ENCODE measurements at places on chromosomes 1 and 21.

GRCh38 chr1:206911064-206911663, 10.6 kb downstream of the FCMR start:
- peak; percentile 65 for DNase-seq

DNA sequence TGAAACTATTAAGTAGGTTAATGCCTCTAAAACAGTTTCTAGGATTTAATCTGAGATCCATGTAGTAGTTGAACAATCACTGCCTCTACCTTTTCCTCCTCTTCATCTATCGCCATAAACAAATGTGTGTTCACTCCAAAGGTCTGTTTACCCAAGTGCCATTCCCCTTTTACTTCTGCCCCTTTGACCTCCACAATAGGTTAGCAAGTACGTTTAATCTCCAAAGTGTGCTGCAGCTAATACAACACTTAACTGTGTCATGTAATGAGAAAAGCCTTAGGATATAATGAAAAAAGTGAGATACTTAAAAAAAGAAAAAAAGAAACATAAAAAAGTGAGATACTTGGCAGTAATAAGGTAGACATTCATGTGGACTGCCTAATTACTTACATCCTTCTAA, 28.2 kb downstream of the GPBP1L1 start:
- no peak for DNase-seq

GRCh38 chr1:113998361-113998760, 19.1 kb downstream of the OLFML3 start:
- no peak for DNase-seq

GRCh38 chr1:11448373-11449099, 30.4 kb upstream of the DISP3 start:
- no peak for DNase-seq

- DNase-seq = no peak
Measured at GRCh38 chr1:39733161-39733560, 5.5 kb upstream of the PPIE start.

GRCh38 chr1:25062621-25063255, 132.7 kb upstream of the RUNX3 start:
- DNase-seq = no peak

- no peak for DNase-seq
Measured at GRCh38 chr1:164699815-164700491, 141.0 kb downstream of the PBX1 start.

GRCh38 chr1:5504364-5504740, 487.9 kb downstream of the NPHP4 start:
- DNase-seq = no peak

GRCh38 chr1:185568155-185569123, 165.8 kb upstream of the HMCN1 start:
- DNase-seq = peak; percentile 35

DNA sequence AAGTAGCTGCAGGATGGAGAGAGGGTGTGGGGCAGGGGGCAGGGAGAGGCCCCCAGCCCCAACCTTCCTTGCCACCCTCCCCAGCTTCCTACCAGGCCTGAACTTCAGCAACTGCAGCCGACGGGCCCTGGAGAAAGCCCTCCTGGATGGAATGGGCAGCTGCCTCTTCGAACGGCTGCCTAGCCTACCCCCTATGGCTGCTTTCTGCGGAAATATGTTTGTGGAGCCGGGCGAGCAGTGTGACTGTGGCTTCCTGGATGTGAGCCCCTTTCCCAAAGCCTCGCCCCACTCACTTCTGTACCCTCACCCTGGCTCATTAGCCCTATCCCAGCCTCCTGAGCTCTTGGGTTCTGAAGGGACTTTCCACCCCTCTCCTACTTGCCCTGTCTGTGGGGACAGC, 6.0 kb downstream of the ADAM15 start:
- no peak for DNase-seq

DNA sequence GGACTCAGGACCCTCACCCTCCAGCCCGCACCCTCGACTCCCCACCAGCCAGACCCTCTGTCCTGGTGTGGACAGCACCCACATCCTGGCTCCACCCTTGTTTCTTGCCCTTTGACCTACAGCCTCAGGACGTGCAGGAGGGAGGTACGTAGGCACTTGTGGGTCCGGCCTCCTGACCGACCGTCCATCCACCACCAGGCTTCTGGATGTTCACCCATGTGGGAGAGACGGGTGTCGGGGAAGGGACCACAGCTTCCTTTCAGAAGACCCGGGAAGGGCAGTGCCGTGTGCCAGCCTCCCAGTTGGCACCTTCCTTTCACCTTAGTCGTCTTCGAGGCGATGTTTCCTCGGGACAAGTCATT, 61.4 kb downstream of the PRKCZ start:
- no peak for DNase-seq

GRCh38 chr1:113401067-113401466, 10.8 kb downstream of the MAGI3 start:
- DNase-seq = no peak

GRCh38 chr21:43355266-43355924, 71.5 kb downstream of the SIK1 start:
- no peak for DNase-seq

DNA sequence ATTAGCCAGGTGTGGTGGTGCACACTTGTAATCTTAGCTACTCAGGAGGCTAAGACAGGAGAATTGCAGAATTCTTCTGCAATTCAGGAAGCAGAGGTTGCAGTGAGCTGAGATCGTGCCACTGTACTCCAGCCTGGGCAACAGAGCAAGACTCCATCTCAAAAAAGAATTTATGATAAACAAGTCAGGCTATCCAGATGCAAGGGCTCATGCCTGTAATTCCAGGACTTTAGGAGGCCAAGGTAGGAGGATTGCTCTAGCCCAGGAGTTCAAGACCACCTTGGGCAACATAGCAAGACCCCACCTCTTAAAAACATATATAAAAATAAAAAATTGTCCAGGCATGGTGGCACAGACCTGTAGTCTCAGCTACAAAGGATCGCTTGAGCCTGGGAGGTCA, 10.5 kb upstream of the CBR3 start:
- DNase-seq = no peak

- DNase-seq = no peak
Measured at GRCh38 chr1:41539999-41540398, 55.5 kb upstream of the EDN2 start.

DNA sequence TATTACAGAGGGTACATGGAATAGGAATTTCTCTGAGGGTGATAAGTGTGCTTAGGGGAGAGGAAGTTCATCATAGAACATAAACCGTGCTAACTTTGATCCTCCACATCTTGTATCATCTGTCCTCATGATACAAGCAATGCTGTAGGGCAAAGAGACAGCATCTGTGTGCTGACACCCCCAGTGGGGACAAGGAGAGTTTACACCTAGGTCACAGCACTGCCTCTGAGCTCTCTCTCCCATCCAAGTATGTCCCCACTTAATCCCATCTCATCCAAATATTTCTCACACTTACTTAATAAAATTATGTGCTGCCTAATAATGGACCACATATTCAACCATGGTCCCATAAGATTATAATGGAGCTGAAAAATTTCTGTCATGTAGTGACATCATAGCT, 4.3 kb upstream of the TEDDM1 start:
- no peak for DNase-seq

GRCh38 chr1:36342426-36343185, 19.2 kb upstream of the EVA1B start:
- DNase-seq = no peak

DNA sequence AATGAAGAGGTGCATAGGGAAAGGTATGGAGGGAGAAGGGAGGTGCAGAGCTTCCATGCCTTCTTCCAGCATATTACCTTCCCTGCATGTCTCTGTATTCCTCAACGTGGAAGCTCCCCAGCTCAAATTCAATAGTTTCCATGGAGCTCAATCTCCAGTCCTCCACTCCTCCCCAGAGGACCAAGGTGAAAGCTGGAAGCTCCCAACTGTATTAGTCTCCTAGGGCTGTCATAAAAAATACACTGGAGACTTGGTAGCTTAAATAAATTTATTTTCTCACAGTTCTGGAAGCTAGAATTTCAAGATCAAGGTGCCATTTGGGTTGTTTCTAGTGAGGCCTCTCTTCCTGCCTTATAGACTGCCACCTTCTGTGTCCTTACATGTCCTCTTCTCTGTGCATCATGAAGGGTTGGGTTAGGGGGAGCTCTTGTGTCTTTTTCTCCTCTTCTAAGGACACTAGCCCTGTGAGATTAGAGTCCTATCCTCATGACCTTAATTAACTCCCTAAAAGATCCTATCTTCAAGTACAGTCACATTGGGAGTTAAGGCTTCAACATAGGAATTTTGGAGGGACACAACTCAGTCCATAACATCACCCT, 21.9 kb upstream of the RABGGTB start:
- DNase-seq = no peak

GRCh38 chr1:3745590-3746381, 6.5 kb upstream of the CCDC27 start:
- no peak for DNase-seq

DNA sequence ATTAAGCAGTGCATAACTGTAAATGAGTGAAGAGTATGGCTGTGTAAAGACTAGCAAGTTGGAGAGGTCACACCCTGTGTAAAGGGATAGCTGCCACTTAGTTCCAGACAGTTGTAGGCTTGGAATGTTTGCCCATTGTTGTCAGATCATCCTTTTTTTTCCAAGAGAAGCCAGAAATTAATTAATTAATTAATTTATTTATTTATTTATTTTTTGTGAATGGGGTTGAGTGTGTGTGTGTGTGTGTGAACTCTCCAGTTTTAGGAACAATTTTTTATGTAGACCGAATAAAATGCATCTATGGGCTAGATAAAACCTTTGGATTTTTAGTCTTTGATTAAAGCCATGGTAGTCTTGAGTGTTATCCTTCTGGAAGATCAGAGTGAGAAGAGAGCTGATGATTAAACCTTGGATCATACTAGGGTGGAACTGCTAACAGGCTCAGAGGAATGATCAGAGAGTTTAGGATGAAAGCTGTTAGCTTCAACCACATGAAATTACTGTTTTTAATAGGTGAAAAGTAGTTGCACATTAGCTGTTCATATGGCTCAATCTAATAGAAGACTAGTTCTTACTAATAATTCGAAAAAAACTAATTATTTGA, 58.4 kb downstream of the OSBPL9 start:
- no peak for DNase-seq

- DNase-seq = no peak
Measured at GRCh38 chr1:21932127-21932526, 5.0 kb downstream of the HSPG2 start.

DNA sequence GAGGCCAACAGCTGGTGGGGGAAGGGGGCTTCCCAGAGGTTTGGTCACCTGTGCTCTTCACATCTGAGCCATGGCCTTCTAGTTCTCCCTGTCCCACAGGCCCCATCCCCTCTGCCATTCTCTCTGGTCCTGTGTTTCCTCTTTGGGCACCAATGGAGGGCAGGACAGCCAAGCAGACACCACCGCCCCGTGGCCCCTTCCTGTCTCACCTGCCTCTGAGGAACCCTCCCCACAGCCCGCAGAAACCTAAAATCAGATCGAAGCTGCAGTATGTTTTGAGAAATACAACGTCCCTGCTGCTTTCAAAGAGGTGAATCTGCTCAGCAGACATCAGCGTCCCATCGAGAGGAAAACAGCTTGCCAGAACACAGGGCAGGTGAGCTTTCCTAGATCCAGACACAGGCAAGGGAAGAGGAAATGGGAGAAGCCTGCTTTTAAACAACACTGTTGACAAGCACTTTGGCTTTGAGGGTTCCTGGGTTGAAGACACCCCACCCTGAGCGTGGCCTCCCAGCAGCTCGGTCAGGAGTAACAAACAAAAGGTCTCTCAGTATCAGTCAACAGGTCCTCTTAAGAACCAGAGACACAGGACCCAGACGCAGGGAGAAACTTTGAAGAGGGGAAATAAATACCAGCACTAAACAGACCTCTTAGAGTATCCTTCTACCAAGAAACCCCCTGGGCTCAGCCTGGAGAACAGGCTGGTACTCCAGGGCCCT, 2.3 kb downstream of the PANK4 start:
- peak; percentile 51 for DNase-seq

DNA sequence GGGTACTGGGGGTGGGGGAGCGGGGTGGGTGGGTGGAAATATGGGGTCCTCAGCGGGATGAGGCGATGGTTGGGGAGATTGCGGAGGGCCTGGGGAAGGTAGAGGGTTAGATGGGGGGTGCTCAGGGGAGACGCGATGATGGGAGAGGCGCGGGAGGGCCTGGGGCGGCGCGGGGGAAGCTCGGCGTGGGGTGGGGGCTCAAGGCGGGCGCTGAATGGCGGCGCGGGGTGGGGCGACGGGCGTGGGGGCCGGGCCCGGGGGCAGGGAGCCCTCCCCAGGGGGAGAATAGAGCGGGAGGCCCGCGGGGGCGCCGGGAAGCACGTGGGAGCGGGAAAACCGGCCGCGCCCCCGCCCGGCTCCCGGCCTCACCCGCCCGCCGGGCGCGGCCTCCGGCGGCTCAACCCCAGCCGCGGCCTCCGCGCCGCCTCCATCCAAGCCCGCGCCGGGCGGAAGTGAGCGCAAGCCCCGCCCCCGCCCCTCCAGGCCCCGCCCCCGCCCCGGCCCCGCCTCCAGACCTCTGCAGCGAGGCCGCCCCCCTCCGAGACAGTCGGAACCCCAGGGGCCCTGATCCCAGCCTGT, at the start of gene FAAP20:
Gene FAAP20, minus strand, starts transcription at position 454 of the 579 bp plus-strand sequence. Its CDS starts 23 bp downstream, at position 431.
- DNase-seq = peak; percentile 65

DNA sequence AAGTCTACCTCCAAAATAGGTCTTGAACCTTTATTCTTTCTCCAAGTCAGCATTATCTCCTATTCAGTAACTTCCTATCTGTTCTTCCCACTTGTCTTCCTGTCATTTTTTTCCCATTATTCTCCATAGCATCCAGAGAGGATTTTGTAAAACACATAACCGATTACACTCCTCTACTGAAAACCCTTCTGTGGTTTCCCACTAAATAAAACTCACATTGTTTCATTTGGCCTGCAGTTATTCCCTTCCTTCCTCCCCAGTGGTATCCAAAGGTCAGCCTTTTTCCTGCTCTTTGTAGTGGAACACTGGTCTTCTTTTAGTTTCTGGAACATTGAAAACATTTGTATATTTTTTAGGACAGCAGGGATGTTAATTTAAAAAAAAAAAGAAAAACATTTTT, 266.0 kb downstream of the GPR52 start:
- no peak for DNase-seq

GRCh38 chr1:85404408-85404807, 60.6 kb downstream of the DDAH1 start:
- no peak for DNase-seq

DNA sequence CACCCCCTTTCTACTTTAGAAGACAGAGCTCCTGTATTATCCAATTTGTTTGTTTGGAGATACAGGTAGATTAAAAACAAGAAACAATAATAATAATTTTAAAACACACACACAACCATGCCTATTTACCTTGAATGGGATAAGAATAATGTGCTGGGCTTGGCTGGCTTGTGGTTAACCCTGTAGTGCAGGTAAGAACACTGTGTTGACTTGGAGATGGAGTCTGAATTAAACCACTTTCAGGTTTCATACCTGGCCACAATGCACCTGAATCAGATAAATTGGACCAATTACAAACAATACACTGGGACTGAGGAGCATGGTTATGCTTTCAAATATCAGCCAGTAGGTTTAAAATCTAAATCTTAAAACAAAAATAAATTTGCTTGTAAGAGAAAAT, 60.8 kb downstream of the EYA3 start:
- DNase-seq = no peak
